ENCODE measurements at places on chromosomes 2 and 18.

DNA sequence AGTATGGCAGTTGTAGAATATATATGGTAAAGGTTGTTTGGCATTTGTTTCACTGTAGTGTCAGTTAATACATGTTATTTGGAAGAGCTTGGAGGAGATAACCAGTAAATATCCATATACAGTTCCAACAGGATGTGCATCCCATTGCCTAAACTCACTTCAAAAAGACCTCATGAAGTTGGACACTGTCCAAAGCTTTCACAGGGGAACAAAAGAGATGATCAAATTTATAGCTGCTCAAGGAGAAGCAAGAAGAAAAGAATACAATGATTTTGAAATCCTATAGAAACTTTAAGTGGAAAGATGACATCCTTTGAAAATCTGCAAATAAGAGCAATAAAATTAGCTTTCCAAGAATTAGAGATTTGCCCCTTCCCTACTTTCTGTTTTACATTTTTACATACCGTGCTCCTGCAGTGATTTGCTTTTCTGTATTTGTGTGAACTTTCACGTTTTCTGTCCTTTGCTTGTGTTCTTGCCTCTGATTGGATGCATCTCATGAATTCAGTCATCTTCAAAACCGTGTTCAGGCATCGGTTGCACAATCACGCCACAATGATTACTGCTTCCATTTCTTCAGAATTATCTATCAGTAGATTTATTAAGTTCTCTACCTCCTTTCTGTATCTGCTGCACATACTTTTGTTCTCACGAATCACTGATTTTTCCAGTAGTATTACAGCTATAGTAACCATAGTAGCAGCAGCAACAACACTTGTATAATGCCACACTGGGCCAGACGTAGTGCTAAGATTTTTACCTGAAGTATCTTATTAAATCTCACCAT is 83.8 kb downstream of the PARD3B start:
- DNase-seq: no peak

DNA sequence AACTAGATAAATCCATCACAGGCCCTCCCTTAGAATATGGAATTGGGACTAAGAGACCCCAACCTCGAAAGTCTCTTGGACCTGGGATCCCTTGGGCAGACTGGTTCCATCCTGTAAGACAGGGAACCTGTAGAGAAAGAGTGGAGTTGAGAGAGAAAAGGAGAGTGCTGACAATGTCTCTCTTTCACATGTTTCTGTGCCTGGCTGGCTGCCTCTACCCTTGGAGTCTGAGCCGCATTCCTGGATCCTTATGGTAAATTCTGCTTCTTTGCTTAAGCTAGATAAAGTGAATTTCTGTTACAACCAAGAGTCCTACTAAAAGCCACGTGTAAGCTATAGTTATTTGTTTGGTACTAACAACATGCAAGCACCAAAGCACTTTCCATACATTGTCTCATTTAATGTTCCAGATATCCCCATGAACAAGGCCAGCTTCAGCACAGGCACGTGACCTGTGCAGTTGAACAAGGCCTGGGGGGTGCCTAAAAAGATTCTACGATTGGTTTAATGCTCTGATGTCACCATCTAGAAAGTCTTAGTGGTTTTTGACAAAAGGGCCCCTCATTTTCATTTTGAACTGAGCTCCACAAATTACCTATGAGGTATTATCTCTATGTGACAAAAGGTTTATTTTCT is 2.1 kb upstream of the PUM2 start:
- no peak for DNase-seq

- no peak for DNase-seq
These were observed 57.2 kb downstream of the NCK2 start for GRCh38 chr2:105801961-105802360.

GRCh38 chr18:34990597-34990996 is 50.6 kb upstream of the MAPRE2 start:
- DNase-seq: no peak

DNA sequence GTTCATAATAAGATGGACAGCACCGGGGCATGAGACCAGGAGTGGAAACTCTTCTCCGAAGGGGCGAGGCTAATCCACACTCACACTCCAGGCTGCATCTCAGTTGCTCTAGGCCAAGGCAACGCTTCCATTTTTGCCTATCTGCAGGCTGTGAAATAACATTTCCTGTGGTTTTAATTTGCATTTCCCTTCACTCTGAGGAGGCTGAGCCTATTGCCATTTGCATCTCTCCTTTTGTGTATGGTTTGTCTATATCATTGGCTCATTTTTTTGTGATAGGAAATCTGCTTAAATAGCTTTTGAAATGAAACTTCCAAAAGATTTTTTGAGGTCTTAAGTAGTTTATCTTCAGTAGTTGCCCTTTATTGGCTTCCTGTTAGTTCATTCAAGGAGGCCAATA is 57.6 kb downstream of the TPGS2 start:
- DNase-seq: no peak

- no peak for DNase-seq
These were observed 96.7 kb downstream of the LRP2 start for GRCh38 chr2:169265591-169265990.

- DNase-seq: no peak
These were observed 26.6 kb downstream of the FAHD2B start for GRCh38 chr2:97068074-97068473.

GRCh38 chr2:239717706-239718105 is 307.4 kb downstream of the NDUFA10 start:
- no peak for DNase-seq

- no peak for DNase-seq
These were observed 304.8 kb downstream of the RND3 start for GRCh38 chr2:150182566-150183235.

- DNase-seq: no peak
These were observed 2.1 kb downstream of the TMEM198 start for GRCh38 chr2:219545943-219546352.

DNA sequence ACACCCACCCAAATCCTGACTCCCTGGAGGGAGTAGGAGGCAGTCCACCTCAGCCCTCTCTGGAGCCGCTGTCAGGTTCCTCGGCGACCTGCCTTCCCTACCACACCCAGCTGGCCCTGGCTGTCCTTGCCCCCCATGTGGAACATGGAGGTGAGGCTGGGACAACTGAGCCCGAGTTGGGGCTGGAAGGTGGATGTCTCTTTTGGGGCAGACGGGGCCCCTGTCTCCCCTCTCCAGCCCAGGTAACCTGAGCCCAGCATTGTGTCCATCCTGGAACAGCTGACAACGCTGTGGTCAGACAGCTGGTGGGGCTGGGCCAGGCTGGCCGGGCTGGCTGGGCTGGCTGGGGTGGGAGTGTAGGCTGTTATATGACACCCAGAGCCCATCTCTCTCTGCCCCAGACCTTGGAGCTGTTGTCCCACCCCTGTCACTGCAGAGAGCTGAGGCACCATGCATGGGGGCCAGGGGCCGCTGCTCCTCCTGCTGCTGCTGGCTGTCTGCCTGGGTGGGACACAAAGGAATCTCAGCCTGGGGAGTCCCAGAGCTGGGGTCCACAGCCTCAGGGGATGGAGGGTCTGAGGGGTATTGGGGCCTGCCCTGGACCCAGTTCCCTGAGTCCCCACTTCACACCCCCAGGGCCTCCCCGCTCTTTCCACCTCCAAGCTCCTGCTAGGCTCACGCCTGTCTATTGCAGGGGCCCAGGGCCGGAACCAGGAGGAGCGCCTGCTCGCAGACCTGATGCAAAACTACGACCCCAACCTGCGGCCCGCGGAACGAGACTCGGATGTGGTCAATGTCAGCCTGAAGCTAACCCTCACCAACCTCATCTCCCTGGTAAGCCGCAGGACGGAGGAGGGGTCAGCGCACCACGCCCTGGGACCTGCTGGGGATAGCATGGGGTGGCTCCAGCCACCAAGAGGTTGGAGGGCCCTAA is at the start of gene CHRNG:
Gene CHRNG (plus strand): TSS at position 395 of the 934 bp plus-strand sequence. CDS start 56 bp downstream, at position 451.
- peak; percentile 24 for DNase-seq

GRCh38 chr2:171703574-171704347 is 16.5 kb downstream of the DYNC1I2 start:
- DNase-seq: no peak

GRCh38 chr2:241263061-241263460 is 52.4 kb downstream of the HDLBP start:
- no peak for DNase-seq

GRCh38 chr18:40313030-40313642 is 1641.9 kb upstream of the PIK3C3 start:
- DNase-seq: no peak

DNA sequence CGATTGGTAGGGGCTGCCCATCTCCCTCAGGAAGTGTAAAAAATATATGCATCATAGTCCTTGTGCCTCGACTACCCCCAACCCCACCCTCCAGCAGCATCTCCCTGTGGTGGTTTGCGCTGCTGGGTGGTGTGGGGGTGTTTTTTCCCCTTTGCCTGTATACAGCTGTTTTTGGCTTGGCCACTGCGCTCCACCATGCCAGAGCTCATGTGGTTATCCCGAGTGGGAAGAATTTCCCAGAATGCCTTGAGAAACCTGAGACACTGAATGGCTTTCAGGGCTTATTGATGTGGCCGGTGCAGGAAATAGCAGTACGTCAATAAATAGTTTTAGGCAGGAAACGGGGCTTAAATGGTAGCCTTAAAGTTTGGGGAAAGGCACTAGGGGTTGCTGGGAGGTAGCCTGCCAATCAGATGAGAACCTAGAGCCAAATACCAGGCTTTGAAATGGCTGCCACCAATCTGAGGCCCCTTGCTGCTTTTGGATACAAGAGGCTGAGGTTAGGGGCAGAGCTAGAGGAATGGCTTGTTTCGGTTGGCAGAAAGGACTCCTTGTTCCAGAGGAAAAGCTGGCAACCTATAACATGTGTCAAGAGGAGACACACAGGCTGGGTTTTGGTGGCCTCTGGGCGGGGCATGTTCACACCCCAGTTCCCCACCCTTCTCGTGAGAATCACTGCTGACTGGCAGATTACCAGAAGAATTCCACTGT is 144.1 kb downstream of the SMAD7 start:
- DNase-seq: peak; percentile 69

DNA sequence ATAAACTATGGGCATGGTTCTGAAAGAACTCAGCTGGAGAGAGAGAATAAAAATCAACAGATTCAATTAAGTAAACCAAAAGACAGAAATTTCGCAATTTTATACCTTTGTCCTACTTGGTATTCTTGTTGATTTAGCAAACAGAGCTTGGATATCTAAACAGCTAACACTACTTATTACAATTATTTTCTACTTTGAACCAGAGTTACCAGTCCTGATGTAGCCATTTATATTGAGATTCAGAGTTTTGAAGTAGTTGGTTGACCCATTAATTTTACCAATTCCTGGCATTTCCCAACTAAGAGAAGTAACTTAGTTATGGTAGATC is 48.9 kb downstream of the ASXL2 start:
- no peak for DNase-seq

- no peak for DNase-seq
These were observed 230.0 kb upstream of the EPHA4 start for GRCh38 chr2:221802089-221802488.

DNA sequence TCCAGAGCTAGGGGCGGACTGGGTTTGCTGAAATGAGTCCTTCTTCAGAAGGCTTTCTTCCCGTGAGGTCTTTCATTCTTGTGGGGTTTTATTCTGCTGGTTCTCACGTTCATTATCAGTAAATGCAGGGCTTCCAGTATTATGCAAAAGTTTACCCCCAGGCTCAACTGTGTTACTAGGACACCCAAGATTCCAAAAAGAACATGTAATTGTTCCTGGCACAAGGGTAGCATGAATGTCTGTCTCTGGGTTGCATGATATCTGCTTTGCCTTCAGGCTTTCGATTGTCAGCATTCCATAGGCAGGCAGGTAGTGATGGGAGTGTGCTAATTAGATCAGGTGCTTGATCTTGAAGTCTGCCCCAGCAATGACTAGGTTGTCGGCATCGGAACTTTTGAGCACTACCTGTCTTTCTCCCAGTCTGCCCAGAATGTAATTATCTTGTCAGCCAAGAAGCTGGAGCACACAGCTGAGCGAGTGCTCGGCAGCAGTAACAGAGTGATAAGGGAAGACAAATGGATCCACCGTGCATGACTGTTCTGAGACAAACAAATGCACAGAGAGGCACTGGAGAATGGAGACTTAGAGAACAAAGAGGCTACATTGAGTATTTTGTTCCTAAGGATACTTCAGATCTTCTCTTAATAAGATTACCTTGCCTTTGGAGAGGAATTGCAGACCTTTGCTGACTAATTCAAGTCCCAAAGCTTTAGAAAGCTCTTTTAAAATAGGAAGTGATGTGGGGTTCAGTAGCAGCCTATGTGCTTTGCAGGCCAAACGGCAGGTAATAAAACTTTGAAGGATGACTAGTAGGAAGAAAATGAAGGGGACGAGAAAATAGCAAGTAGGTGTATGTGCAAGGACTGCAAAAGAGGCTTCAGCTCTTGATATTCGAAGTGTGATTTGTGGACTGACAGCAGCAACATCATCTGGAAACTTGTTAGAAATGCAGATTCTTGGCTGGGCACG is 41.9 kb downstream of the ITGB6 start:
- no peak for DNase-seq

- no peak for DNase-seq
These were observed 41.5 kb downstream of the CCBE1 start for GRCh38 chr18:59655676-59656075.

DNA sequence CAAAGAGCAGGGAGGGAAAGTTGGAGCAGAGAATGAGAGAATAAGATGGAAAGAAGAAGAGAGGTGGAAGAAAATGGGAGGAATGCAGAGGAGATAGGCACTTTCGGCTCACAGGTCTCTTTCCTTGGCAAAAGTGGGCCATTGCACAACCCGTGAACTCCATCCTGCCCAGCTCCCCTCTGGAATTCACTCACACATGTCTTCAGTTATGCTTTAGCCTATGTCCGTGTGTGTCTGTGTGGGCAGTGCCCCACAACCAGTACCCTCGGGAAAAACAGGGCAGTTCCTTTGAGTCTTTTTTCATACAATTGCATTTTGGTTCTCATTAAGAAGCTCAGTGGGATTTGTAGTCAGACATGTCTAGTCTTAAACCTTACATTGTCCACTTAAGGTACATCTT is 34.5 kb downstream of the DTNA start:
- no peak for DNase-seq
